Dorsolateral prefrontal cortex (tissue), 122 donors: ENCODE measurements at places on chromosomes 4 and X.

GRCh38 chr4:17098996-17099395, 200.6 kb upstream of the LDB2 start:
- DNase-seq, result no peak

GRCh38 chrX:142076633-142077032, 128.5 kb downstream of the MAGEC2 start:
- no peak for DNase-seq

- no peak for DNase-seq
Measured at GRCh38 chr4:88660446-88661294, 37.0 kb downstream of the NAP1L5 start.

- no peak for DNase-seq
Measured at GRCh38 chr4:80171251-80171650, 26.1 kb upstream of the PRDM8 start.

- DNase-seq, result no peak
Measured at GRCh38 chr4:119663160-119663788, 34.7 kb upstream of the PDE5A start.

GRCh38 chrX:30530606-30531005, 47.0 kb downstream of the TASL start:
- no peak for DNase-seq

- no peak for DNase-seq
Measured at GRCh38 chr4:94889523-94889922, 131.8 kb downstream of the BMPR1B start.

DNA sequence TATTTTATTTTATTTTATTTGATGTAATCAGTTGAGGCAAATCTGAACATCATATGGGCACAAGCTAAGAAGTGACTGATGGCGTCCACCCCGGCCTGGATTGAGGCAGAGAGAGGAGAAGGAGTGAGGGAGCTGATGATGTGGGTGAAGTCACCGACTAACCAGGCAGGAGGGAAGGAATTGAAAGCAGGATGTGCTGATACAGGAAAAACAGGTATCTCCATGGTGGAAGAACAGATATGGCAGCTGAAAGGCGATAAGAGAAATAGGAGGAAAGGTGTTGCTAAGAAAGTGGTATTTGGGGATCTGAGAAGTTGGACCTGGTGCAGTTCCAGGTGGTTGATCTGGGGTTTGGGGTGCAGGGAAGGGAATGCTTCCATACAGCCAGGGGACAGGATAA, 37.6 kb upstream of the GYPB start:
- no peak for DNase-seq

DNA sequence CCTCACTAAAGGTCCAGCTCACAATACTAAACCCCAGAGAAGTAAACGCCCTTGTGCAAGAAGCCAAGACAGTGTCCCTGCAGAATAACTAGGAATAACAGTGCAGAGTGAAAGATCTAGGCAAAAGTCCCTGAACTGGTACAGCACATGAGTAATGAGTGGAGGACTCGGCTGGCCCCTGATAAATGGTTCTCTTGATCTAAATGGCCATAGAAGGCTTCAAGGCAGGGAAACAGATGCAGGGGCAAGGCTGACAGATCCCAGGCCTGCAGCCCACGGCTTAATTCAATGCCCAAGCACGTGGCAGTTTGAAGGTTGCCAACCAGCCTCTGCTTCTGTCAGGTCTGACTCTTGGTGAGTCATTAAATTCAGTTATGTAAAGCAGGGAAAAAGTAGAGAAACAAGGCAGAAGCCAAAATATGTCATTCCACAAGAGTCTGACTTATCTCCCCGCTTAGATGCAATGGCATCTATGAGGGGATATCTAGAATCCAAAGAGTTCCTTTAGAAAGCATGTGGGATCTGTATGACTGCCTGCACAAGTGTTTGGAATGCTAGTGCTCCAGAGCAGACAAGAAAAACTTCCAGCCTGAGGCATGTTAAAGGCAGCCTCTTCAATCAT, 121.3 kb downstream of the PRDM5 start:
- peak; percentile 42 for DNase-seq

- no peak for DNase-seq
Measured at GRCh38 chr4:107247738-107248137, 211.6 kb upstream of the DKK2 start.

GRCh38 chrX:111555406-111555958, 44.0 kb downstream of the SERTM2 start:
- no peak for DNase-seq

DNA sequence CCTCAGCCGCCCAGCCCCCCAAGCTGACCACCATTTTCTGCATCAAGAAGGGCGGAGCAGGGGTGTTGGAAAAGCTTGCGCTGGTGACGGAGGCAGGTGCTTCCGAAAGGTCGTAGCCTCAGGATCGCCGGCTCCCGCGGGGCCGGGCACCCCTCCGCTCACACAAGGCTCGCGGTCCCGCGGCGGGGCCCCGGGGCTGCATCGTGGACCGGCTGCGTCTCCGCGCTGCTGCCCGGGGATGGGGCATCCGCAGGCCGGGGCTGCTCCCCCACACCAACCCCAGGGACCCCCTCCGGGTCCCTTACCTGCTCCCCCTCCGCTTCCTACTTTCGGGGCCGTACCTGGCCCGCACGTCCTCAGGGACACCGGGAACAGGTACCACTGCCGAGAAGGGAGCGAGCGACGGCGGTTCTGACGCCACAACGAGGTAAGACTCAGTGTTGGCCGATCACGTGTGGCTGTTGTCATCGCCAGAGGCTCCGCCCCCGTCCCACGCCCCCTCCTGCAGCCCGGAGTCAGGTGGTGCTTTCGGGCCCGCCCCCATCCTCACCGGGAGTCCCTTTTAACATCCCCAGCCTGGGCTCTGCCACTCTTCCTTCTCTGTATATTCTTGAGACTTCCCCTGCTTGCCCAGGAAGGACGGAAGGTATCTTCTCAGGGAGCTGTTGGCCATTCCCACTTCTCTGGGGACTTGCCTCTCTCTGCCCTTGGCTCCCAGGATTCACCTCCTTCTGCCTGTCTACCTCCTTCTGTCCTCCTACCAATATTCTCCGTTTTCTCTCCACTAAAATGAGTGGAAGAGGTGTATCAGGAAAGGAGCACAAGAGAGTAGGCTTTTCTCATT, at the start of gene BEX2:
BEX2 (minus strand) TSS at position 436 of the 844 bp plus-strand sequence. CDS start 1,014 bp downstream, outside the sequence.
- DNase-seq, result peak; percentile 88
